Fibroblast of upper back skin (primary cell): ENCODE measurements at places on chromosomes 13 and 19.

DNA sequence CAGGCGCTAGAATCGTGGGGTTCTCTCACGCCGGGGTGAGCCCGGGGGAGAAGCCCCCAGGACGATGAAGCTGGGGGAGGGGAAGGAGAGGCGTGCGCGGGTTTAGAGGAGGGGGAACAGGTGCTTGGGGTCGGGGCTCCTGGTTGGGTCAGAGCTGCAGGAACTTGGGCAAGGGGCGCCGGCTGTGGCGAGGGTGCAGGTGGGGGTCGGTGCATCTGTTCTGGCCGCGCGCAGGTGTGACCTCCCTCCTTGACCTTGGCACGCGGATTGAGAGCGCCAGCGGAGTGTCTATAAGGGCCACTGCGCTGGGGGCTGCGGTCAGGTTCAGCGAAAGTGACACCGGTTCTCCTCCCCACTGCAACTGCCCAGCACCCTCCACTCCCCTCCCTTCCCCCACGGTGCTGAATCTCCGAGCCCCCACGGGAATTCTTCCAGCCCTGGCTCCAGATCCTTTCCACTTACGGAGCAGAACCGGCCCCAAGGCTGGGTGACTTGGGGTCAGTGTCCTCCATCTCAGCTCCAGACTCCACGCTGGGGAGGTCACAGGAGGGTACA is 618 bp downstream of the TMEM38A start:
- DNase-seq: no peak

DNA sequence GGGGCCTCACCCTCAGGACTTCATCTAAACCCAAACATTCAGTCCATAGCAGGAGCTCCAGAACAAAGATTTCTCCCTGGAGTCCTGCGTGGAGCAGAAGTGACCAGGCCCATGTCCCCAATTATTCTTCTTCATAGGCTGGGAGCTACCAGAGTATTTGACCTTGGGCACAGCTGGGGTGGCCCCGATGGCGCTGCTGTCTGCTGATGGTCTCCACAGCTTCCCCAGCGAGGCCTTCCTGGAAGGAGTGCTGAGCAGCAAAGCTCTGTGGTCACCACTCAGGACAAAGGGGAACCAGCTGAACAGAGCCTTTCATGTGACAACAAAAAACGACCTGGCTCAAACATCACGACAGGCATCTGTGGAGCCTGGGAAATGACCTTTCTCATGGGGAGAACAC is 62.7 kb upstream of the ARGLU1 start:
- DNase-seq: no peak

- DNase-seq: no peak
Measured at GRCh38 chr19:35856546-35857149, at the start of gene KIRREL2. KIRREL2 (plus strand) TSS chr19:35856911; CDS start chr19:35857120, 209 bp downstream.

DNA sequence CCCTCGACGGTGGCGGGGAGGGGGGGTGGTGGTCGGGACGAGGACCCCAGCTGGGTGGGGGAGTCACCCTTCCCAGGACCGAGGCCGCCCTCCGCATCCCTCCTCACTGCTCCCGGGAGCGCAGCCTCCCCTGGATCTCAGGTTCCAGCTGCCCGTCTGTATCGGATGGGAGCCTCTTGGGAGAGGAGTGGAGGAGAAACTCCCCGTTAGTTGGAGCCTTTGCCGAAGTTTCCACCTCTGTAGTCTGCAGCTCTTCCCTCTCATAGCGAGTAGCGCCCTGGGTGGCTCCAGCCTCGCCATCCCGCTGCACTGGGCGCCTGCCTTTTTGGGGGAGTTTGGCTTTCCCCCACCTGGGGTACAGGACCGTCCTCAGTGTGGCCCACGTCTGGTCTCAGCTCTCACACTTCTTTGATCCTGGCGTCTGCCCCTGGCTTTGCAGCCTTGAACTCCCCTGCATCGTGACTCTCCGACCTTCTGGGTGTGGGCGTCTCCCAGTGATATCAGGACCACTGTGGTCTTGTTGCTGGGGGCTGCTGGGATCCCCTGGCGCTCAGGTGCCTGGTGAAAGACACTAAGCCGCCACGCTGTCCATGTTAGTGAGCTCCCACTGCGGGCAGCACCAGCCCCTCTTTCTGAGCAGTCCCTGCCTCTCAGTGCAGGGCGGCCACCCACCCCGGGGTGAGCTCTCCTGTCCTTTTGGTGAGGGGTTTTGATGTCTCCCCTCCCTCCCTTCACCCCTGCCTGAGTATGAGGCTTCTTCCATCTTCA is 1.1 kb downstream of the CNOT3 start:
- DNase-seq: no peak

DNA sequence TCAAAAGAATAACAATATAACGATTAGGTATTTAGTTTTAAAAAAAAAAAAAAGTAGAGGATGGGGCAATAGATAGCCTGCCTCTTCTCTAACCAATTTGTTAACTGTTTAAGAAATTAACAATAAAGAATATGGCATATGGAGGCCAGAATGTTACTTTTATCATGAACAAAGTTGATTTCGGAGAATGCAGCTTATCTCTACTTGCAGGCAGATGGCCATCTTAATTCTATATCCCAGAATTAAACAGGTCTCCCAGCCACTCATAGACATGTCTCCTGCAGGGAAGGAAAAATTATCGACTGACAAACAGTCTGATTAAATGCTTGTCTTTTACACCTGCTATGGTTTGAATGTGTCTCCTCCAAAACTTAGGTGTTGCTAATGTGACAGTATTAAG is 96.6 kb downstream of the SLC25A15 start:
- DNase-seq: no peak

DNA sequence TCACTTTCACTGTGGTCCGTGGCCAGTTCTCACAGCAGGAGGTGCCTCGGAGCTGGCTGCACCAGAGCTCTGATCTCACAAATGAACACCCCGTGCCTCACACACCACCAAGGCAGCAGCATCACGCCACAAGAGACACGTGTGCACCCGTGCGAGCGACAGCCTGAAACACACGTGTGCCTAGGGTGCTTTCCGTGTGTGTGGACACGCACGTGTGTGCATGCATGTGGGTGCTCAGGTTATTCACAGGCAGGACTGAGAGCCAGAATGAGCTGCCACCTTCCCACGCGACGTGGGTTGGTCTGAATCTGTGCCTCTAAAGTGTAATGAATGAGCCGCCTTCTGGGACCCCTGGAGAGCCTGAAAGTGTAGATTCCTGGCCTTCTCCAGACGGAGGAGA is 67.6 kb upstream of the C13orf46 start:
- no peak for DNase-seq

DNA sequence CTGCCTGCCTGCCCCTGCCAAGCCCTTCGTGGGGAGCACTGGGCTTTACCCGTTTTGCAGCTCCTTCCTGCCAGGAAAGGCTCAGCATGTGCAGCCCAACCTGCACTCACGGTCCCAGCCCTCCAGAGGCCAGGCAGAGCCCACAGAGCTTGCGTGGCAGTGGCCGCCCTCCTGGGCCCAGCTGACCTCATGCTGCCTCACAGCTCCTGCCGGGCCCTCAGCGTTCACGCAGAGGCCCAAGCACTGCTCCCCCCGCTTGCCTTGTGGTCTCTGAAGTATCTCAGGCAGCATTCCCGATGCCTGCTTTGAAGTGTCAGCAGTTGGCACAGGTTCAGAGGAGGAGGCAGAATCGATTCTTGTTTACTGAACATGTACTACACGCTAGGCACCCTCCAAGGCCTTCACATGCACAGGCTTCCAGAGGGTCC is 32.5 kb downstream of the CAPN12 start:
- DNase-seq: peak; percentile 91

DNA sequence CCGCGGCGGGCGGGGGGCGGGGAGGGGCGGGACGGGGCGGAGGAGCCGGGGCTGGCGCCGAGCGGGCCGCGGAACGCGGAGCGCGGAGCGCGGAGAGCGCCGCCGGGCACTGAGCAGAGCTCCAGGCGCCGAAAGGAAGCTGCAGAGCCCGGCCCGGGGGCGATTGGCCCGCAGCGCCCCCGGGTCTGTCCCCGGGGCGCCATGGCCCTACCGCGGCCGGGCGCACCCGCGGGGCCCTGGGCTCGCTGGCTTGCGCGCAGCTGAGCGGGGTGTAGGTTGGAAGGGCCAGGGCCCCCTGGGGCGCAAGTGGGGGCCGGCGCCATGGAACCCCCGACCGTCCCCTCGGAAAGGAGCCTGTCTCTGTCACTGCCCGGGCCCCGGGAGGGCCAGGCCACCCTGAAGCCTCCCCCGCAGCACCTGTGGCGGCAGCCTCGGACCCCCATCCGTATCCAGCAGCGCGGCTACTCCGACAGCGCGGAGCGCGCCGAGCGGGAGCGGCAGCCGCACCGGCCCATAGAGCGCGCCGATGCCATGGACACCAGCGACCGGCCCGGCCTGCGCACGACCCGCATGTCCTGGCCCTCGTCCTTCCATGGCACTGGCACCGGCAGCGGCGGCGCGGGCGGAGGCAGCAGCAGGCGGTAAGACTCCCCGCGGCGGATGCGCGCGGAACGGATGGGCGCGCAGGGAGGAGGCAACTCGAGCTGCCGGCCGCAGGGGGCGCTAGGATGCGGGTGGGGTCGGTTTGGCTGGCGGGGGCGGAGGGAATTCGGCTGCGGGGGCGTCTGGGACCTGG is at the start of gene PDE4A:
TSS of gene PDE4A (plus strand) at position 95 of the 796 bp plus-strand sequence. CDS start at position 322, 227 bp downstream.
- DNase-seq: no peak

GRCh38 chr13:21121616-21122015 is 54.7 kb downstream of the SKA3 start:
- no peak for DNase-seq

GRCh38 chr19:46402725-46403124 is 10.6 kb downstream of the CCDC8 start:
- DNase-seq: no peak

GRCh38 chr13:90201676-90202460 is 1145.6 kb upstream of the MIR17HG start:
- peak; percentile 4 for DNase-seq

DNA sequence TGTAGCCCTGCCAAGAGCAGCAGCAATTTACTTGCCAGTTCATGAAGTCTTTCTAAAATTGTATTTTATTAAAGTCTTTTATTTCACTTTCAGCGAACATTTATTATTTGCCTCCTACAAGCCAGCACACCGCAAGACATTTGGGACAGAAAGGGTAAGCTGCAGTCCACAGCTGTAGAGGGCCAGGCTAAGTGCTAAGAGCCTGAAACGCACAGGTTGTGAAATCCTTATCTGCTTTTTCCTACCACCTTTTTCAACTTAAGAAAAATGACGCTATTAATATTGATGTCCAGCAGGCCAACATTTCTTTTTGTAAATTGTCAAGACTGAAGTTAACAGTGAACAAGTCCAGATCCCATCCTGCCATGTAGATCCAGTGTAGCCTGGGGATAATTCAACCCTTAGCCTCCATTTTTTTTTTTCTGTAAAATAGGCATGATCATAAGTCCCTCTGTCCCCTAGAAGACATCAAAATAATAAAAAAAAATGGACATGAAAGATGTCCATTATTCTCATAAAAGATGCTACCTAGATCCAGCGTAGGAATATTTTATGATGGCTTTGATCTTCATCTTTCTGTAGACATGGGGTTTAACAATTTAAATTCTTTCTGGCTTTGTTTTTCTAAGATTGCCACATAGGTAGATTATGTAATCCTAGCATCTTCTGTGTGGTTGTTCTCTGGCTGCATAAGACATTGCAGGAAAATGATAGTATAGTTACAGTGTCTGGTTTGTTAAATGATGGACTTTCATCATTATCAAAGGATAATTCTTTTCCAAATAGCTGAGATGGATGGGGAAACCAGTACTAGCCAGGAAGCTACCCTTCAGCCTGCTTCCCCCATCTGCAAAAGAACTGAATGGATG is 128.4 kb downstream of the SHISA2 start:
- DNase-seq: no peak

GRCh38 chr19:571566-571974 is 826 bp upstream of the BSG start:
- DNase-seq: no peak

GRCh38 chr13:60511637-60512036 is 114.6 kb downstream of the TDRD3 start:
- no peak for DNase-seq

GRCh38 chr13:102935896-102936321 is 90.1 kb downstream of the ERCC5 start:
- DNase-seq: no peak

GRCh38 chr19:55186080-55186479 is 6.0 kb upstream of the SYT5 start:
- no peak for DNase-seq

- DNase-seq: no peak
Measured at GRCh38 chr19:52188822-52189734, 774 bp upstream of the PPP2R1A start.

- no peak for DNase-seq
Measured at GRCh38 chr19:33734913-33735312, 61.8 kb upstream of the KCTD15 start.

DNA sequence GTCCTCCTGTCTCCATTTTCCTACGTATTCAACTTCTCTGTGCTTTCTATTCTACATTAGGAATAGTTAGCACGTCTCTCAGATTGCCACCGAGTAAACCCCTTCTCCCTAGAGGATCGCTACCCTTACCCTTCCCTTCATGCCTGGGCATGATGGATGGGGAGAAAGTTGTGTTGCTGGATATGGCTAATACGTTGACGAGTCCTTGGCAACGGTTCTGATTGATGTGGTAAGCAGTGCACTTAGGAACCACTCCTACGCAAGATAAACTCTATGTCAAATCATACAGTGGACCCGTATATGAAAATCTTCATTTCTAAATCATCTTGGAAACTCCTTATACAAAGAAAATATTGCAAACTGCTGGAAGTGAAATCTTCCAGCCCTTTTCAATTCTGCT is 224.5 kb downstream of the EFNB2 start:
- no peak for DNase-seq

DNA sequence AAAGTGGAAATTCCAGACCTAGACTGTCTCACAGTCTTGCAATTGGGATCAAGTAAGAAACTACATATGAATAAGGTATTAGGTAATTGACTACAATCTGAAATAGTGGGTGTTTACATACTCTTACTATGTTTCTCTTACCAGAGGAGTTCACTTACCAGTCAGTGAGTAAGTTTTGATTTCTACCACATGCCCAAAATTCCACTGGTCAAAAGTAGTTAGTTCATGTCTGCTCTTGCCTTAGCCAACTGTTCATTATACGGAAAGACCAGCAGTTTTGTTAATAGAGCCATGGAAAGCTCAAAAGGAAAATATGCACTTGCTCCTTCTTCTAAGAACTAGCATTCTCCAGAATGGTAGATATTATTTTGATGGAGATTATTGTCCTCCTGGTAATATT is 490.8 kb downstream of the RFC3 start:
- DNase-seq: peak; percentile 24

GRCh38 chr13:63198071-63198470 is 1782.4 kb upstream of the PCDH20 start:
- DNase-seq: peak; percentile 79

- DNase-seq: peak; percentile 48
Measured at GRCh38 chr13:79631051-79631659, 150.2 kb downstream of the NDFIP2 start.

- DNase-seq: peak; percentile 59
Measured at GRCh38 chr19:8638078-8638619, 7.7 kb downstream of the NFILZ start.
